ENCODE measurements at places on chromosomes 2 and 18. TPM values are rescaled to one million over a fixed set of nuclear protein-coding genes. Genes with fewer than 3 reads are reported as not detected.

DNA sequence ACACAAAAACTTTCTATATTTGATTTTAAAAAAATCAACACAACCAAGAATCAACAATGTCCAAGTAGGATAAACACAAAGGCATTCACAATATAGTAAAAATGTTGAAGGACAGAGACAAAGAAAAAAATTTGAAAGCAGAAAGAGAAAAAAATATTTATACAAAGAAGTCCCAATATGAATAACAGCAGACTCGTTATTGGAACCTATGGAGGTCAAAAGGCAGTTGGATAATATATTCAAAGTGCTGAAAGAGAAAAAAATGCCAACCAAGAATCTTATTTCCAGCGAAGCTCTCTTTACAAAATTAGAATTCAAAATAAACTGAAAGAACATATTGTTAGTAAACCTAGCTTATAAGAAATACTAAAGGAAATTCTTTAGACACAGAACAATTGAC, 859.5 kb downstream of the LRP1B start:
- no peaks in the 10 kb centered on the region for H3K4me1 ChIP-seq
- no peaks in the 10 kb centered on the region for H3K27me3 ChIP-seq
- DNase-seq, result no peak
- no peak overlapping the region for H3K4me3 ChIP-seq
- H3K27ac ChIP-seq, result no peak overlapping the region
- no peaks in the 10 kb centered on the region for H3K36me3 ChIP-seq

DNA sequence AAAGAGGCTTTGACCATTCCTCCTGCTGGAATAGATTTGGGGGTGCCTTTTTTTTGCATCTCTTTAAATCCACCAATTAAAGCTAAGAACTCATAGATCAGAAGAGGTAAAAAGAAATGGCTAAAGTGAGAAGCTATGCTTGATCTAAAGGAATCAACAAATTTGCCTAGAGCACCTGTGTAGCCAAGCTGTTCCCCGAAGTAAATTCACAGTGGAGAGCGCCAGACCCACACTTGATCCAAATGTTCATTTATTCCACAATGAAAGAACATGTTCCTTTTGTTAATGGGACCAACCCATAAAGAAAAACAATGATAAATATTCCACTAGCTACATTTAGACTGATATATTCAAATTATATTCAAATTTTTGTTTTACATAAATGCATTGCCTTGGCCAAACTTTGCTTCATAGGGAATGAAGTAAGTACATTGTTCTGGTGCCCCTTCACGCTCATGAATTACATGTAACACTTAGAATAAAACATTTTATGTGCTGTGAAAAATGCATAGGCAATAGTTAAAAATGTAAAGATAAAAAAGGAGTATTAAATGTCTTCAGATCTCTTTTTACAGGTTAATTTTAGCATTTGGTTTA, 167.4 kb downstream of the PKP4 start:
- no peak overlapping the region for H3K27ac ChIP-seq
- no peak overlapping the region for H3K4me3 ChIP-seq
- peaks cover 14% of the 10 kb centered on the region for H3K36me3 ChIP-seq
- H3K4me1 ChIP-seq, result no peaks in the 10 kb centered on the region
- H3K27me3 ChIP-seq, result no peaks in the 10 kb centered on the region

GRCh38 chr2:211996857-211997256, 541.7 kb downstream of the ERBB4 start:
- H3K27me3 ChIP-seq, result no peaks in the 10 kb centered on the region
- no peaks in the 10 kb centered on the region for H3K36me3 ChIP-seq

GRCh38 chr2:46720592-46721185, 194.9 kb downstream of the MCFD2 start:
- H3K4me3 ChIP-seq, result no peak overlapping the region
- peaks cover 13% of the 10 kb centered on the region for H3K4me1 ChIP-seq
- no peak overlapping the region for H3K27ac ChIP-seq
- H3K27me3 ChIP-seq, result no peaks in the 10 kb centered on the region
- no peak for DNase-seq
- no peaks in the 10 kb centered on the region for H3K36me3 ChIP-seq

The RFX8 gene
- total RNA-seq, result not detected

GRCh38 chr18:77086656-77087392, 45.8 kb downstream of the MBP start:
- no peaks in the 10 kb centered on the region for H3K36me3 ChIP-seq
- H3K4me1 ChIP-seq, result peaks cover 54% of the 10 kb centered on the region
- no peak overlapping the region for H3K4me3 ChIP-seq
- no peaks in the 10 kb centered on the region for H3K27me3 ChIP-seq
- DNase-seq, result no peak
- no peak overlapping the region for H3K27ac ChIP-seq

GRCh38 chr18:79241755-79242154, 154.0 kb upstream of the NFATC1 start:
- no peaks in the 10 kb centered on the region for H3K36me3 ChIP-seq
- no peaks in the 10 kb centered on the region for H3K4me1 ChIP-seq
- no peak overlapping the region for H3K4me3 ChIP-seq
- no peak for DNase-seq

The REG1A gene
- total RNA-seq, result not detected

GRCh38 chr18:22103647-22104031, 65.8 kb upstream of the GATA6 start:
- H3K27ac ChIP-seq, result no peak overlapping the region
- no peak overlapping the region for H3K4me3 ChIP-seq
- DNase-seq, result no peak
- no peaks in the 10 kb centered on the region for H3K27me3 ChIP-seq
- peaks cover 3% of the 10 kb centered on the region for H3K4me1 ChIP-seq
- no peaks in the 10 kb centered on the region for H3K36me3 ChIP-seq

GRCh38 chr2:140814141-140814540, 1316.7 kb downstream of the LRP1B start:
- no peaks in the 10 kb centered on the region for H3K27me3 ChIP-seq
- H3K27ac ChIP-seq, result no peak overlapping the region
- DNase-seq, result no peak
- no peak overlapping the region for H3K4me3 ChIP-seq
- H3K36me3 ChIP-seq, result no peaks in the 10 kb centered on the region

GRCh38 chr2:108189316-108189715, 50.5 kb upstream of the SULT1C3 start:
- peak; percentile 8 for DNase-seq
- no peaks in the 10 kb centered on the region for H3K4me1 ChIP-seq
- H3K27me3 ChIP-seq, result no peaks in the 10 kb centered on the region
- no peak overlapping the region for H3K4me3 ChIP-seq
- no peak overlapping the region for H3K27ac ChIP-seq

The PSD4 gene
- total RNA-seq, result 136 TPM

DNA sequence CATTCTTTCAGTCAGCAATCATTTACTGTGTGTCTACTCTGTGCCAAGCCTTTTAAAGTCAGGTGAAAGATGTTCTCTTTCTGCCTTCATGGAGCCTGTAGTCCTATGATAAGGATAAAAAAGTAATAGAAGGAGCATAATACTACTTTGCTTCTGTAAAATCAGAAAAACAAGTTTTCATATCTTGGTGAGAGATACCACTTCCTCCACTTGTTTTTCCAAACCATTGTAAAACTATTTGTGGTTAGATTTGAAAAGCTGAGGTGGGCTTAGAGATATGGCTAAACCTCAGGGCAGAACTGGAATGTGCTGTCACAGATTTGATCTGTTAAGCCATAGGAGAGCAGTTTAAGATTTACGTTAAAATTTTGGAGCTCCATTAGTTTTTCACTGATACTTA, 104.7 kb upstream of the FAM117B start:
- H3K4me3 ChIP-seq, result no peak overlapping the region
- H3K36me3 ChIP-seq, result no peaks in the 10 kb centered on the region
- no peak overlapping the region for H3K27ac ChIP-seq
- no peak for DNase-seq
- H3K4me1 ChIP-seq, result no peaks in the 10 kb centered on the region

GRCh38 chr2:190121971-190122370, 59.4 kb upstream of the MSTN start:
- no peaks in the 10 kb centered on the region for H3K36me3 ChIP-seq
- H3K27ac ChIP-seq, result no peak overlapping the region
- DNase-seq, result no peak
- no peaks in the 10 kb centered on the region for H3K27me3 ChIP-seq
- H3K4me3 ChIP-seq, result no peak overlapping the region

The RTP5 gene
- total RNA-seq, result not detected

DNA sequence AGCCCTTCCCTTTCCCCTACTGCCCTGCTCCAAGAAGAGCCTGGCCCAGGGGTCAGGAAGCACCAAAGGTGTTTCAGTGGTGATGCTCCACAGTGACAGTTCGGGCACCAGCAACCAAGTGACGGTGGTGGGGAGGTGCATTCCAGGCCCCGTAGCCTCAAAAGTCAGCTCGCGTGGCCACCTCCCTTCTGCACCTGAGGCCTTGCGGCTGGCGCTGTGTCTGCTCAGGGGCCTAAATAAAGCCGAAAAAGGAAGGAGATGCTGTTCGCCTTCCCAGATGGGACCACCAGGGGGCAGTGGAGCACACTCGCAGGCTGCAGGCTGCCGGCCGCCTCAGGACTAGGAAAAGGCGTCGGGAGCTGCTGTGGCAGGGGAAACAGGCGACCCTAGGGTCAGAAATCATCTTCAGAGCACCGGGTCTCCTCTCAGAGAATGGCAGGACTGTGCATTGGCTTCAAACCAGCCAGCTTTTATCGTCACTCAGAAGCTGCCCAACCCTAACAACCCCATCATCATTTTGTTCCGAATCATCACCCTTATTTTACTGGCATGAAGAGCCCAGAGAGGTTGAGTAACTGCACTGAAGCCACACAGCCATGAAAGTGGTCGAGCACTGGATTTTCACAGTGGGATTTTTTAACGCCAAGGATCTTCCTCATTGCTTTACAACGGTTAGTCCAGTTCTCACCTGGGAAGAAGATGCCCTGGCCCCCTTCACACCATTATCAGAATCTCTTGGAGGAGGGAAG, 213.0 kb upstream of the CELF4 start:
- H3K4me1 ChIP-seq, result no peaks in the 10 kb centered on the region
- no peak overlapping the region for H3K4me3 ChIP-seq
- H3K27me3 ChIP-seq, result no peaks in the 10 kb centered on the region

- no peaks in the 10 kb centered on the region for H3K36me3 ChIP-seq
- no peaks in the 10 kb centered on the region for H3K27me3 ChIP-seq
- no peaks in the 10 kb centered on the region for H3K4me1 ChIP-seq
- H3K27ac ChIP-seq, result no peak overlapping the region
Measured at GRCh38 chr18:52190195-52190594, 149.8 kb upstream of the DCC start.

The CNRIP1 gene
- 15.9 TPM for total RNA-seq

DNA sequence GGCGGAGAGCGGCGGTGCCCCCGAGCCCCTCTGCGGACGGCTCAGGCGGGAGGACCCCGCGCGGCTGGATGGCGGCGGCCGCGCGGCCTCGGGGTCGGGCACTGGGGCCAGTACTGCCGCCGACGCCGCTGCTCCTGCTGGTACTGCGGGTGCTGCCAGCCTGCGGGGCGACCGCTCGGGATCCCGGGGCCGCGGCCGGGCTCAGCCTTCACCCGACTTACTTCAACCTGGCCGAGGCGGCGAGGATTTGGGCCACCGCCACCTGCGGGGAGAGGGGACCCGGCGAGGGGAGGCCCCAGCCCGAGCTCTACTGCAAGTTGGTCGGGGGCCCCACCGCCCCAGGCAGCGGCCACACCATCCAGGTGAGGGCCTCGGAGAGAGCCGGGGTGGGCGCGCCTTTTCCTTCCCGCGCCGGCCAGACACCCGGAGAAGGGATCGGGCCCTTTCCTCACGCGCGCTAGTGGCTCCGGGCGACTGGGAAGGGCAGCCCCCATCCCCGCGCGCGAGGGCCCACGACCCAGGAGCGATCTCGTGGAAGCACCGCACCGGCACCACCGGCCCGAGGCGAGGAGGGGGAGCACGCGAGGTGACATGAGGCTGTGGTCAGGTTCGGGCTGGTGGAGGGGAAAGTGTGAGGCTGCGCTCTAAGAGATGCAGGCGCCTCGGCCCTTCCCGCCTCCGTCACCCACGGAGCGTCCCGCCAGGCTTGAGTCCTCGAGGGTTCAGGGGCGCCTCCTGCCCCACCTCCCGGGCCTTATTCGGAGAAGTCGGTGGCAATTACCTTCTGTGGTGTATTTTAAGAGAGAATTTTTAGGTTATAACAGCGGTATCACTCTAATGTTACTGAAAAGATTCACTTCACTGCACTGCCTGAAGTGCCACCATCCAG, 607 bp downstream of the LAMA3 start:
- H3K36me3 ChIP-seq, result no peaks in the 10 kb centered on the region
- H3K4me1 ChIP-seq, result no peaks in the 10 kb centered on the region
- H3K4me3 ChIP-seq, result no peak overlapping the region
- no peak overlapping the region for H3K27ac ChIP-seq

DNA sequence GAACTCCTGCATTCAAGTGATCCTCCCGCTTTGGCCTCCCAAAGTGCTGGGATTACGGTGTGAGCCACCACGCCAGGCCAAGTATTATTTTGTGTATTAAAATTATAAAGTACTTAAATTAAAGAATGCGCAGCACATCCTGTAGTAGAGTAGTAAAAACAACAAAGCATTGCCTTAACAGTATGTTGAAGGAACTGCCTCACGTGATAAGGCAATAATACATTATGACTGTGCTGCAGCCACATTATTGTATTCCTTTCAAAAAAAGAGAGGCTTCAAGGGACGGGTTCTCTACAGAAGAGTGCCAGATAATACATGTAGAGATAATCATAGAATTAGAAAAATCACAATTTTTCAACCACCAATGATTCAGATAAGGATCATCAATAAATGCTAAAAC, 33.7 kb downstream of the C2orf76 start:
- no peaks in the 10 kb centered on the region for H3K27me3 ChIP-seq
- H3K36me3 ChIP-seq, result no peaks in the 10 kb centered on the region
- H3K27ac ChIP-seq, result no peak overlapping the region
- no peak for DNase-seq
- H3K4me1 ChIP-seq, result no peaks in the 10 kb centered on the region
- no peak overlapping the region for H3K4me3 ChIP-seq

DNA sequence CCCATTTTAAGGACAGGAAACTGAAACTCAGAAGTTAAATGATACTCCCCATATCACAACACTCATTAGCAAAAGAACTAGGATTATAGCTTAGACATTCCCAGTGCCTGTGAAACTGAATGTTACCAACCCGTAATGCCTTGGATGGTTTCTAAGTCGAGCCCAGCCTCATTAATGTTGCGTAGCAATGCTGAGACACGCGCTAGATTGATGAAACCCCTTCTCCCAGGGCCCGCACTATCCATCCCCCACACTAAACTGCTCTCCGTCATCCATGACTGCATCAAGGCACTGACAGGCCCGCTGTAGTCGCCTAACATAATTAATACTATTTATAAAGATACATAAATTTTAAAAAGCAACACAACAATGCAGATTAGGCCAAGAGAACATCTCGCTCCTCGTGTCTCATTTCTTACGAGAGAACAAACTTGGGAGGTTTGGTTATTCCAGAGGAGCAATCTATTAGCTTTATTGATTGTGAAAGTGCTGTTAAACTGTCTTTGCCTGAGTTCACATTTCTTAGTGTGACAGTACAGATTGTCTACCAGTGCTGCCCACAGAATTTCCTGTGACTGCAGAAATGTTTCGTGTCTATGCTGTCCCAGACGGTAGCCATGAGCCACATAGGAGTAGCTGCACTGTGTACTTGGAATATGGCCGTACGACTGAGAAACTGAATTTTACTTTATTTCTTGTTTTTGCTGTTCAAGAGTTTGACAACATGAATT, 312.2 kb upstream of the RAB12 start:
- H3K4me3 ChIP-seq, result no peak overlapping the region
- no peak overlapping the region for H3K27ac ChIP-seq
- peaks cover 5% of the 10 kb centered on the region for H3K36me3 ChIP-seq
- H3K27me3 ChIP-seq, result no peaks in the 10 kb centered on the region
- peaks cover 13% of the 10 kb centered on the region for H3K4me1 ChIP-seq

GRCh38 chr2:223870840-223871611, 33.6 kb upstream of the AP1S3 start:
- H3K36me3 ChIP-seq, result no peaks in the 10 kb centered on the region
- no peak overlapping the region for H3K27ac ChIP-seq
- no peak overlapping the region for H3K4me3 ChIP-seq
- DNase-seq, result no peak

Measured in thyroid gland (tissue), 4 donors.